ENCODE measurements at places on chromosomes 7 and 10.

DNA sequence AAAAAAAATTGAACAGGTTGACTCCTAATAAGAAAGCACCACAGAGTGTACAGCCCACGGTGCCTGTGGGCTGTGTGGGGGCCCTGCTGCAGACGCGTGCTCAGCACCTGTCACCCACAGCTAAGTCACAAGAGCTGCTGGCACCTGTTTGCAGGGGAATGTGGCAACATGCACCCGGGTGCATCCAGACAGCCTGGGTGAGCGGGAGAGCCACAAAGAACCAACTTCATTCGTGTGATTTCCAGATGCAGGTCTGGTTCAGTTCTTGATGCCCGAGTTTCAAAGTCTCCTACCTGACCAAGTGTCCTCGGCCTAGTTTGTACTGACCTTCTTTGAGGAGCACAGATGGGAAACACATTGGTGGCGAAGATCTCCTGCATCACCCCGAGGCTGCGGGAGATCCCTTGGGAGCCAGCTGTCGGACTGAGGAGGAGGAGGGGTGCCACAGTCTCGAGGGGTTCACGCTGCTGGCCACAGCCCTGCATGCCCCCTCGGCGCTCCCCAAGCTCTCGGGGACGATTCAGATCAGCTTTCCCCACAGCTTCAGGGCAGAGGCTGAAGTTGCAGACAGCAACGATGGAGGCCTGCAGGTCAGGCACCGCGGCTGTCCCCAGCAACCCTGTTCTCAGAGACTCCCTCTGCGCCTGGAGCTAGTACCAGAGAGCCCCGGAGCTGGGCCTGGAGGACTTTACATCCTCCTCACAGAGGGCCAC, 35.3 kb downstream of the AMZ1 start:
- no peak for DNase-seq

DNA sequence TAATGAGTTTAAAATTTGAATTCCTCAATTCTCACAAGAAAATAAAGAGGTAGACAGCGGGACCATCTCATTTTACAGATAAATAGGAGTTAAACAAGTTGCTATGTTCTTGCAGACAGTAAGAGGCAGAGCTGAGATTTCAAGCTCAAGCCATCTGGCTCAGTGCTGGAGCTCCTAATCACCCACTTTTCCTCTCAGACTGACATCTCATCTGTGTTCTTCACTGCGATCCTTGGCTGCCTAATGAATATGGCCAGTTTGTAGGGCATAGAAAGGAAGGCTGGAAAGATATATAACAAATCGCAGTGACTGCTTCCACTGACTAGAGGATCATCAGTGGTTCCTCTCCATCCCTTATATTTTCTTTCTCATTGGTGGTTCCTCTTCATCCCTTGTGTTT, 151.2 kb downstream of the MPP7 start:
- no peak for DNase-seq

GRCh38 chr10:14876764-14877163, 1.9 kb upstream of the SUV39H2 start:
- no peak for DNase-seq

GRCh38 chr7:67306331-67306730, 309.7 kb downstream of the TYW1 start:
- no peak for DNase-seq

GRCh38 chr7:156816943-156817572, 75.9 kb downstream of the LMBR1 start:
- no peak for DNase-seq

GRCh38 chr7:112201411-112201810, 4.8 kb downstream of the DOCK4 start:
- DNase-seq: no peak
